ENCODE measurements at places on chromosomes 12 and 14.
A peak's percentile ranks its signal among the peaks of the same experiment; 100 is the strongest.

DNA sequence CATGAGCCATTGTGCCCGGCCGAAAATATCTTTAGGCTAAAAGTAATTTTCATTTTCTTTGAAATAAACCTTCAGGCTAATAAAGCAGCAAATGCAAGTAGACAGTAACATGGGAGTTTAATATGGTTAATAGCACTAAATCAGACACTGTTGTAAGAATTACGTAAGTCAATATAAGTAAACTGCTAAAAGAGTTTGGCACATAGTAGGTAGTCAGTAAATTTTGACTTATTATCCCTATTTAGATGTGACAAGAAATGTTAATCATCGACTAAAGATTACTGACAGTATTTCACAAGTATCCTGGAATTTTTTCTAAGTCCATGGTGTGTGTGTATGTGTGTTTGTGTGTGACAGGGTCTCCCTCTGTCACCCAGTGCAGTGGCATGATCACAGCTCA lies 3.9 kb downstream of the PPP4R3A start:
- DNase-seq, result no peak

DNA sequence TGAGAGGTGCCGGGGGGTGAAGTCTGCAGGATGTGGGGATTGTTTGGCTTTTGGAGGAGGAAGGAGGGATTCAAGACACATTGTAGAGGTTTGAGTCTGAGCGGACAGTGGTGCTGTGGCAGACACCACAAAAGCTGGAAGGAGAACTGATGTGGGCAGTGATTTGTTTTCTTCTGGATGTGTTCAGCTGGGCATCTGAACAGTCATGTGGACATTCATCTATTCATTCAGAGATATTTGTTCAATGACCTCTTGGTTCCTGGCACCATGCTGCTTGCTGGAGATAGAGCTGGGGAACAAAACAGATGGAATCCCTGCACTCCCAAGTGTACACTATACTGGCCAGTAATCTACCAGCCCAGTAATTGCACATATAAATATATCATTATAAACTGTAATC lies 64.0 kb downstream of the PTPN11 start:
- no peak for DNase-seq

- no peak for DNase-seq
Observed at GRCh38 chr14:103739793-103740501, 24.3 kb downstream of the ZFYVE21 start.

DNA sequence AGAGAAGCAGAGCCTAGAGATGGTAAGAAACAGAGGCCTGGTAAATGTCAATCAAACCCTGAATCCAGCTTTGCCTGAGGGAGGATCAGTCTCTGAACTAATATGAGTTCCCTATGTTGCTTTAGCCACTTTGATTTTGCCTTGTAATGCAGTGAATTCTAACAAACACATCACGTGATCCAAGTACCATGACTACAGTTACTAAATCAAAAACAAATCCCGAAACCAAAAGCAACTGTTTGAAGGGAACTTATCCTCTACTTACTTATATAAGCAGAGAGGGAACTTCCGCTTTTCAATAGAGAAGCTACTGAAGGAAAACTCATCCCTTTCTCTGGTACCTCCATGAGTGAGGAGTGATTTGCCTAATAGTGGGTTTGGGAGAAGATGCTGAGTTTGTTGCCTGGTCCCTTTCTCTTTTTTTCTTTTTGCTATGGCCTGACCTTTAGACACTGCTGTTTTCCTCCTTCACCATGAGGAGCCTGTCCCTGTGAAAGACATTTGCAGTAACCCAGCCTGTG lies 7.7 kb upstream of the PPTC7 start:
- no peak for DNase-seq

- DNase-seq, result no peak
Observed at GRCh38 chr14:70731447-70732239, 77.7 kb downstream of the MAP3K9 start.

DNA sequence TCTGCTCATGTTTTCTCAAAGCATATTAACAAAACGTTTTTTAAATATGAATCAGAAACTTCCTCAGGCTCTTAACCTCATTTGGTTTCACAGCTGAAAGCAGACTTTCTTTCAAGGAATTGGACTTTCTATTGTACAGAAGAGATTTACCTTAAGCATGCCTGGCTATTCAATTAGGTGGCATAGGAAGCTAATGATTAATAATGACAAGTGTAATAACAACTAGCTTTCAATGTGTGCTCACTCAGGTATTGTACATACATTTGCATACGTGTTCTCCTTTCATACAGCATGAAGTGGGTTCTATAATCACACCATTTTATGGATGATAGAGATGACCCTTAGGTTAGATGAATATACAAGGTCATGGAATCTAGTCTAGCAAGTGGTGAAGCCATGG lies 115.7 kb downstream of the ANO6 start:
- no peak for DNase-seq

DNA sequence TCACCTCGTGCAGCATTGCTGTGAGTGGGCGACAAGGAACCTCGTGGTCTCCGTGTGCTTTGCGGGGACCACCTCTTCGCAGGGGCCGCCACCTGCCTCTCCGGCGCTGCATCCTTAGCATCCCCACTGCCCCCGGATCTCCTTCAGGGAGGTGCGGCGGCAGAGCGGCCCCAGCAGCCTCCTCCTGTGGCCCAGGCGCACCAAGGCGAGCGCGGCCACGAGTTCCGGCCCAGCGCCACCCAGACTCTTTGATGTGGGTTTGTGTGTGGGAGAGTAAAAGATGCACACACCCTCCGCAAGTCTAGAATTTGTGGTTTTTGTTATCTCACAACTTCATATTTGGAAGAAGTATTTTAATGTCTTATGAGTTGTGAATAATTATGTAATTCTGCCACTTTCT lies 118.8 kb upstream of the DIO3 start:
- DNase-seq, result peak; percentile 66

GRCh38 chr12:3935078-3935477 lies 61.9 kb upstream of the PARP11 start:
- no peak for DNase-seq

- no peak for DNase-seq
Observed at GRCh38 chr14:38079886-38080285, 127.8 kb upstream of the SSTR1 start.

DNA sequence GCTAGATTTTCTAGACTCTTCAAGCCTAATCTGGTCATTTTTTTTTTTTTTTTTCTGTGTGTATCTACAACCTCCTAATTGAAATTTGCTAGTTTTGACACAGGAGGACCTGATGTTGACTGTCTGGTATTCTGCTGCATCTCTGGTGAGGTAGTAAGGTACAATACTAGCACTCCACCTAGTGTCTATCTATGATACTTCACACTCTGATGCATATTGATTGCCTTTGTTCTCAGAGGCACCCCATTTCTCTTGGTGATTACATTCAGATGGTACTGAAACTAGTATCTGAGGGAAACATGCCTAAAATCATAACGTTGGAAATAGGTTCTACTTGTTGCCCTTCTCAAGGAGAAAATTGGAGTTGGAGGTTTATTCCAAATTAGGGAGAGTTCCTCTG lies 930.5 kb upstream of the NOVA1 start:
- DNase-seq, result no peak

DNA sequence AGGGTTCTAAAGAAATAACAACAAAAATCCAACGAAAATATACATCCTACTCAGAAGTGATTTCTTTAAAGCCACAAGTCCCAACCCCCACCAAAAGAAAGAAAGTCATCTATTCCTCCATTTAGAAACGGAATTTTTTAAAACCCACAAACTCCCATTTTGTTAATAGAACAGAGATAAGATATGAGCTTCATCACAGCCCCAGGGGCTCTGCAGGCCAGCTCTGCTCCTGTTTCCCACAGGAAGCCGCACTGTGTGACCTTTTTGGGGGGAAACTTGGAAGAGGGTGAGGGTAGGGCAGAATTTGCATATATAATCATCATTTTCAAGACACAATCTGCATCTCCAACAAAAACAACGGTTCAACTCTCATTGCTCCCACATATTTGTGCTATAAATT lies 2.8 kb downstream of the FBXL14 start:
- DNase-seq, result no peak

- DNase-seq, result no peak
Observed at GRCh38 chr12:92603741-92604432, 98.9 kb upstream of the PLEKHG7 start.

GRCh38 chr12:57456737-57457490 lies 1.8 kb downstream of the INHBE start:
- DNase-seq, result no peak

DNA sequence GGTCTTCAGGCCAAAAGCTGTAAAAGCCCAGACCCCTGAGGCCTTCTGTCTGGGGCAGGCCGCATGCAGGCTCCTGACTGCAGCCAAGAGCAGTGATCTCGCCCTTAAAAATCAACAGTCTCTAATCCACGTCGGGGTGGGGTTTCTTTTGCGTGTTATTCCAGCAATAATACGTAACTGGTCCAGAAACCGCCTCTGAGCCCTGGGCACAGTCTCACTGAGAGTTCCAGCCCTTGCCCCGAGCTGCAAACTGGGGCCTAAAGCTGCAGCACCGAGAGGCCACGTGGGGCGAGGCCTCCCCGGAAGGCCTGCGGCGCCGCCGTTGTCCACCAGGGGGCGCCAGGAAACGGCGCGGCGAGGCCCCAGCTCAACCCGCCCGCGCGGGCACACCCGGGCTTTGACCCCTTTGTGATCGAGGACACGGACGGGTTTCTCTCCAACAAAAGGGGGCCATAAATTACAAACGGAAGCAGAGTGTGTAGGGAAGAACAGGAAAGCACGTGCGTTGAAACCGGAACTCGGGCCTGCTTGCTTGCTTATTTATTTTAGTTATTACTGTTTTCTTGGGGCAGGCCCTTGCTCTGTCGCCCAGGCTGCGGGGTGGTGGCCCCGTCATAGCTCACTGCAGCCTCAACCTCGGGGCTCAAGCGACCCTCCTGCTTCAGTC lies 87.2 kb downstream of the NINJ2 start:
- DNase-seq, result peak; percentile 79

DNA sequence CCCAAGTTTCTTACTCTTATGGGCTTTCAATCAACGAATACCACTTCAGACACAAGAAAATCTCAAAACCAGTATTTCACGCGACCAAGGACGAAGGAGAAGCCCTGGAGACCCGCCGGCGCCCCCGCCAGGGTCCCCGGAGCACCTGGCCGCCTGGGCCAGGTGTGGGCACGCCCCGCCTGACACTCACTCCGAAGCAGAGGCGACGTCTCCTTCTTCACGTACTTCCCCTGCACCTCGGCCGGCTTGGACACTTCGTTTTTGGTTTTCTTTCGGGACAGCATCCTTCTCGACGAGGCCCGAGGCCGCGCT lies 466 bp downstream of the SAV1 start:
- no peak for DNase-seq

DNA sequence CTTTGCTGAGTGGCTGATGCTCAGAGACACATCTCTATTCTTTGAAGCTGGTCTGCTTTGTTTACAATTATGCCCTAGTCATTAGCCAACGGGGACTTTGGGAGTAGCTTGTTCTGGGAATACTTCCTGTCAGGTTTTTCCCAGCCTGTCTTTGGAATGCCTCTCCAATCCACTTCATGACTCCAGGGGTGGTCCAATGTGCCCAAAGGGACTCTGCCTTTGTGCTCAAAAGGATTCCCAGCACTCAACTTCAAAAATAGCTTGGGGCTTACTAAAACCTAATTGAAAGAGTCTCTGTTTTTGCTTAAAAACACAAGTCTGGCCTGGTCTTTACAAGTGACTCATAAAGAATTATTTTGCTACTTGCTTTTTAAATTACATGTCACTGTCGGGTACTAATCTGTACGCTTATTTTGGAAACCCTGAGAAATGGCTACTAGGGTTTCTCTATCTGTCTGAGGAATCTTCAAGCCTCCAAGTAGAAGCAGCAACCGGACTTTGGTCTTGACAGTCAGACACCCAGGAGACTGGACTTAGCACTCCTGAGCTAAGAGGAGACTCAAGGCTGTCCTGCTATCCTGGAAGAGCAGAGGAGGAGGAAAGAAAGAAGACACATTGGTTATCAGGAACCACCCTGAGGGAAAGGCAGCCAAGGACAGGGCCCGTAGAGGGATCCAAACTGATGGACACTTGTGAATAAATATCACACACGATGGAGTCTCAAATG lies 20.7 kb downstream of the PHLDA1 start:
- DNase-seq, result no peak

DNA sequence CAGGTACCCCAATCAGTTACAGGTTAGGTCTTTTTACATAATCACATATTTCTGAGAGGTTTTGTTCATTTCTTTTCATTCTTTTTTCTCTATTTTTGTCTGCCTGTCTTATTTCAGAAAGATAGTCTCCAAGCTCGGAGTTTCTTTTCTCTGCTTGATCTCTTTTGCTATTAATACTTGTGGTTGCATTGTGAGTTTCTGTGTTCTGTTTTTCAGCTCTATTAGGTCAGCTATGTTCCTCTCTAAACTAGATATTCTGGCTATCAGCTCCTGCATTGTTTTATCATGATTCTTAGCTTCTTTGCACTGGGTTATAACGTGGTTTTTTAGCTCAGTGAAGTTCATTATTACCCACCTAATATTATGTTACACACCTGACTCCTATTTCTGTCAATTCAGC lies 914.1 kb downstream of the TRHDE start:
- DNase-seq, result no peak
